GOT3 (cell line): ENCODE measurements at places on chromosomes 4 and X.

- DNase-seq = no peak
Measured at GRCh38 chr4:26227601-26228229, 93.1 kb upstream of the RBPJ start.

GRCh38 chrX:48648336-48648751, 35.3 kb upstream of the WAS start:
- no peak for DNase-seq

DNA sequence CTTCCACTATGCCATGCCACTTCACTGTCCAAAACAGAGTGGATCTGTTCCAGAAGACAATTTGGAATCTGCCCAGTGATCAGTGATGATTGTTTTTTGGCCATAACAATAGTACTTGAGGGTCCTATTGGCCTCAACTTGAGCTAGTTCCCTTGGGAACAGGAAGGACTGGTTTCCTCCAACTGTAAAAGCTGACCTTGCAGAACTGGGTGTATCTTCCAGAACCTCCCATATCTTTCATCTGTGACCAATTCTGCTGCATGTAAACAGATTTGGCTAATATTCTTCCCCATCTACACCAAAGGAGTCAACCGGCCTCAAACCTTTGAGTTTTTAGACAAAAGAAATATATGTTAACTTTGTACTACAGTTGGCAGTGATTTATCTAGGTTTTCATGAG, 165.1 kb upstream of the TRPC5 start:
- DNase-seq = no peak

DNA sequence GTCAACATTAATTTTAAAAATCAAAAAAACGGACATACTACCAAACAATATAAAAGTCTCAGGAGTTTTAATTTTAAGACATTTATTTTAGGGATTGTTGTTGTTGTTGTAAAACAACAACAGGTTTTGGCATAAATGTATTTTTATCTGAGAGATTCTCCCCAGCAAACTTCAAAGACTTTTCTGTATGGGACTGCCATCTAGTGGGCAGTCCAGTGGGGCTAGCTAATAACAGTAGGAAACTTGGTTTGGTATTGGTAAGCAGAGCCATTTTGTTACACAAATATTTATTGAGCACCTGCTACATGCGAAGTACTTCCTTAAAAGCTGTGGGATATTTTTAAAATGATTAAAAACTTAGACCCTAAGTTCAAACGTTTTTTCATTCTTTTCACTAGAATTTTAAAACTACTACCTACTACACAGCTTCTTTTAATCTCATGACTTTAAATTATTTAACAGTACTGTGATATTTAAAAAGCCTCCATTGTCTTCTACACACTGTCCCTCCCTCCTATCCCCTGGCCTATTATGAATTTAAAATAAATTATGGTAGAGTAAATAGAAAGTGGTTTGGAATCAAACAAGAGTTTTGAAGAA, 1028.4 kb upstream of the INTU start:
- no peak for DNase-seq

GRCh38 chrX:133413218-133413925, 1.9 kb downstream of the GPC4 start:
- DNase-seq = no peak

DNA sequence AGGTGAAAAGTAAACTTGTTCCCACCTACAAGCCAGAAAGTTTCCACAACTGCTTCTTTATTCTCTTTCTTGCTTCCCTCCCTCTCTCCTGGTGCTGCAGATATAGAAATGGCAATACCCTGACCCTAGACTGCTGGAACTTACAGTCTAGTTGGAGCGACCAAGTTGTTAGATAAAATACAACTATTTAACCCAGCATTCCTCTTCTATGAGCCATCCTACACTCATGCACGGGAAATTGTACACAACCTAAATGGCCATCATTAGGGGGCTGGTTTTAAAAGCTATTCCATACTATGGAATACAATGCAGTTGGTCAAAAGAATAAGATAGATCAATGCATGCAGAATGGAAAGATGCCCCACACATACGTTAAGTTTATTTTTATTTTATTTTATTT, 41.1 kb downstream of the PJA1 start:
- DNase-seq = no peak

DNA sequence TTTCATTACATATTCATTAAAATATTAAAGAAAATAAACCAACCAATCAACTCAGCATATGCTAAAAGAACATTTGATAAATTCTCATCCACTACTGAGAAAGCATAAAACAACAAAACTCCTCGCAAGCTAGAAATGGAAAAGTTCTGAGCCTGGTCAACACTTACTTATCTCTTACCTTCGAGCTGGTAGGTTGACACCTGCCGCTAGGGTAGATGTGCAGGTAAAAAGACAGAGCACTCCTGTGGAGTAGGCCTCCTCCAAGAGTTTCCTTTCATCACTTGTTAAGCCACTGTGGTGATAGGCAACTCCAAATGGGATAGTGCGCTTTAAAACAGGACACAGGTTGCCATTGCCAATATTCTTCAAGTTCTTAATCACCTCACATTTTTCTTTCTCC, 18.9 kb downstream of the HELQ start:
- DNase-seq = no peak

DNA sequence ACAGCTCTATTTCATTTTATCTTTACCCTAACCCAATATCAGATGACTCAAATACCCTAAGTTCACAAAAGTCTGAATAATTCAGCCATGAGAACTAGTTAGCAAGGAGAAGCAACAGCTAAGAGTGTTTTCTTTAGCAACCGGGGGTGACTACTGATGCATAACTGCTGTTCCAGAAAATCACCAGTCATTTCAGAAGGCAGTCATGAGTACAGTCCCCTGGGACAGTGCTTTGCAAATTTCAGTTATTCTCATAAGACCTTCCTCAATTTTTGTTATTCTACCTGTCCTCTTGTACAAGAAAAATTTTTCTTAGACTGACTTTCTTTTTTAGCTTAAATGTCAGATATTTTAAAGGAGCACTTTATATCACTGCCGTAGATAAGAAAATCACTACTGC, 16.4 kb downstream of the BANK1 start:
- DNase-seq = no peak

DNA sequence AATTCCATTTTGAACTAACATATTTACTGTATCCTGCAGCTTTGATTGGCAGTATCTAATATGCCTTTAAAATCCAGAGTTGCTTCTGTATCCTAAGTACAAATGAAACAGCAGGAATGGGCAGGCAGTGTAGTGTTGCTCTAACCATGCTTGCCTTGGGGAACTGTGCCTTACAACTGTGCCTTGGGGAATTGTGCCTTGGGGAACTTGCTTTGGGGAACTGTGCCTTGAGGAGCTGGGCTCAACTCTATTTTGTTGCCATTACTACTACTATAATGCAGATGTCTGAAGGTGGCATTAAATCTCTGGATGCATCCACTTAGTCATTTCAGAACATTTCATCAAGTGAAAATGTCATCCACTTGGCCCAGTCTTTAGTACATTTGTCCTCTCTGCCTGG, 6.9 kb downstream of the CXCL3 start:
- DNase-seq = no peak

DNA sequence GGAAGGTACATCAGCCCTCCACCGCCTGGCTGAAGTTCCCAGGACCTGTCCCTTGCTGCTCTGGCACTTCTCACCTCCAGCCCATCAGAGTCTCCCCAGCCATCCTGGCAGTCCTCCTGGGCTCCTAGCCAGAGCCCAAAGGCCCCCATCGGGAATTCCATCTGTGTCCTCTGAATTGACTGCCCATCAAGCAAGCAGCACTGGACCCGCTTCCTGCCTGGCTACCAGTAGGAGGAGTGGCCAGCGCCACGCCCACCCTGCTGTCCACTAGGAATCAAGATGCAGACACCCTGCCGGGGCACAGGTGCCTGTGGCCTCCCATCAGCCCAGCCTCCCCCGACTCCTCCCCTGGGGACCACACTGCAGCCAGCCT, 47.2 kb downstream of the C4orf50 start:
- no peak for DNase-seq

GRCh38 chr4:20544645-20545044, 155.6 kb upstream of the PACRGL start:
- no peak for DNase-seq

DNA sequence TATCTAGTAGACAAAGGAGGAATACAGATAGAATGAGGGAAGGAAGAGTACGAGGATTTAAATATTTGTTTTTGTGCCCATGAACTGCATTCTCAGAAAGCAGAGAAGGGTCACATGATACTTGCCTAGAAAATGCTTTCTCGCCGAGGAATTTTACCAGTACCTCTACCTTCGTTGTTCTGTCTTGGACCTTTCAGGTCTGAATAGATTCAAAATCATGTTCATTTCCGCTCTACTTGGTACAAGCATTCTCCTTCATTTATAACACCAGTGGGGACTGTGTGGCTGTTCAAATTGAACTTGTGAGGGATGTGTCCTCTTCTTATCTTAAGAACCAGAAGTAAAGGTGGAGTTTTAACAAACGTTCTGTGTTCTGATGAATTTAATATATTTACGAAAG, 1.9 kb downstream of the USP38 start:
- DNase-seq = no peak

DNA sequence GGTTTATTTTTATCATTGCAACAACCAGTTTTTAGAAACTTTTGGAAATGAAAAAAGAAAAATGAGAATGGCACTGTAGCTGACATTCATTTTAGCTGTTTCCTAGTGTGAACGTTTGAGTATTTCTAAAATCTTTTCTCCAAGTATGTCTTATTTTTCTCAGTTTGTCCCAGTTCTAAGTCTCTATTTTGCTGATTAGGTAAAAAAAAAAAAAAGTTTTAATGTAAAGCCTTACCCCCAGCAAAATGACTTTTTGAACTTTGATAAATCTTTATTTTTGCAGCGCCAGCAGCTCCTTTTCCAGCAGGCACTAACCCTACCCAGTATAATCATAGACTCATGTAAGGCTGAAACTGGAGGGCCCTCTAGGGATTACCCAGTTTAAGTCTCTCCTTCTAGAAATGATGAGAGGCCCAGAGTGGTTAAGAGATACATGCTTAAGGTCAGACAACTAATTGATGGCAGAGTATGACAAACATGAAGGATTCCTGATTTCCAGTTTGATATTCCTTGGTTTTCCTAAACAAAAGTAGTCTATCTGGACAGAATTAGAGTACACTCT, 84.3 kb upstream of the SLC4A4 start:
- DNase-seq = no peak

- DNase-seq = no peak
Measured at GRCh38 chrX:7441586-7441985, 293.6 kb upstream of the PUDP start.

- DNase-seq = no peak
Measured at GRCh38 chr4:176189891-176190795, 5.2 kb downstream of the SPATA4 start.

DNA sequence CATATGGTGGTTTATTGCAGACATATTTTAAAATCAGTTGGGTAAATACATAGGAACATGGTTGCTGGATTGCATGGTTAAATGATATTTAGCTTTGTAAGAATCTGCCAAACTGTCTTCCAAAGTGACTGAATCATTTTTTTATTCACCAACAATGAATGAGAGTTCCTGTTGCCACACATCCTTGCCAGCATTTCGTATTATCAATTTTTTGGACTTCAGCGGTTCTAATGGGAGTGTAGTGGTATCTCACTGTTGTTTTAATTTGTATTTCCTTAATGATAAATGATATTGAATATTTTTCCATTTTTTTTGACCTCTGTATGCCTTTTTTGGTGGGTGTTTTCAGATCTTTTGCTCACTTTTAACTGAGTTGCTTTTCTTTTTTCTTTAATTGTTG, 1.4 kb upstream of the MTHFD2L start:
- no peak for DNase-seq

DNA sequence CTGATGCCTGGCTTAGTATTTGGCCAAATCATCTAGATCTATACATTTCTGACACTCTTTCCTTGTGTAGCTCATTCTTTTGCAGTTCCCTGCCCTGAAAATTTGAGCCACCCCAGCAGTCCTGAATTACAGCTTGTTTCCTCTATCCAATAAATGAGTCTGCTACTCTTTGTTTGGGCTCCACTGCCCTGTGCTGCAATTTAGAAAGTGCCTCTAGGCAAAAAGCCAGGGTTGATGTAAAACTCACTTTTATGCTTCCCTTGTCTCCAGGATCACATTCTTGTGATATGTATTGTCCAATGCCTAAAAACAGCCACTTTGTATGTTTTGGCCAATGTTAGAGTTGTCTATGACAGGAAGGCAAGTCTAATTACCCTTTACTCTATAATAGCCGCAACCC, 101.7 kb upstream of the MAP3K15 start:
- no peak for DNase-seq

GRCh38 chr4:40309250-40309774, 25.8 kb upstream of the CHRNA9 start:
- DNase-seq = no peak

- no peak for DNase-seq
Measured at GRCh38 chr4:7427831-7428260, 6.9 kb downstream of the PSAPL1 start.

GRCh38 chr4:179415037-179415846, 1973.0 kb upstream of the AGA start:
- no peak for DNase-seq

- DNase-seq = no peak
Measured at GRCh38 chrX:68989865-68990606, 161.2 kb downstream of the EFNB1 start.

GRCh38 chr4:59612235-59612634, 1587.9 kb upstream of the ADGRL3 start:
- DNase-seq = no peak

- DNase-seq = no peak
Measured at GRCh38 chr4:38354421-38354820, 309.6 kb upstream of the KLF3 start.

DNA sequence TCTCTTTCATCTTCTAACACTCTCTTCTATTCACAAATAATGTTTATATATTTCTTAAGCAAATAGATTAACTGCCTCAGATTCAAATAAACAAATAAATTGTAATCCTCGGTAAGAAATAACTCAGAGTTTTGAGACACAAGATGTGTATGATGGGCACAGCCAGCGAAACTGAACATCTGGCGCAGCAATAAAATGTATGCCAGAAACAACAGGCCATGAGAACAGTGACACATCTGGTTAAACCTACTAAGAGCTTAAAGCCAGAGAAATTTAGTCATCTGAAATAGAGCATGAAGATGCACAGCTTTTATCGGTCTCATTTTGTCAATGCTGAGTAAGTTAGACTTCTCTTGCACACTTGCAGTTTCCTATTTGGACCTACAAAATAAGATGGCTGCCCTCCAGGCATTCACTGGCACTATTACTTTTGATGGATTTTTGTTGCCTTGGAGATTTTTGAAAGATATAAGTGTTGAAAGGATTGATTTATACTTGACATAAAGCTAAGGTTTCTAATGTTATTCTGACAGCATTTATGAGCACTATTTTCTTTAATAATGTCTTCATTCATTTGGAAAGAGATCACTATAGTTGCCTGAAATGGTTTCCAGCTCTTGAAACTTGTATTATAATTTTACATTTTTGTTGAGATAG, 1444.0 kb downstream of the PCDH18 start:
- DNase-seq = no peak

DNA sequence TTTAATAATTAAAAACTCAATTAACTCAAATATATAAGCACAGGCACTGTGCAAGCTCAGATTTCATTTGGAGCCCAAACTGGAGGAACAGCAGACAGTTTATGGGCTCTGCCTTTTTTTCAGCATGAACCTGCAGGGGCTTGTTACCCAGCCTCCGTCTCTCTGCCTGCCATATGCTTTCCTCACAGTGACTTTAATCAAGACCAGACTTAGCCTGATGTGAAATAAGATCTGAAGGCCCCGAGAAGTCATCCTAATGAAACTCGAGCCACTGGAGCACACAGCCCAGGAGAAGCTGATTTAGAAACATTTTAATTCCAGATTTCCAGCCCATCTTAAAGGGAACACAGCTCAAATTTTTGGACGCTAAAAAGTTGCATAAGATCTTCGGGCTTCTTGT, 55.6 kb downstream of the SPATA18 start:
- DNase-seq = no peak

- no peak for DNase-seq
Measured at GRCh38 chr4:24719615-24720014, 75.8 kb upstream of the SOD3 start.
